ENCODE measurements at places on chromosomes 16 and 17.
A peak's percentile ranks its signal among the peaks of the same experiment; 100 is the strongest.

GRCh38 chr17:55926276-55926990 is 175.6 kb downstream of the PCTP start:
- DNase-seq: no peak

GRCh38 chr16:11254913-11255736 is 879 bp downstream of the SOCS1 start:
- DNase-seq: peak; percentile 55

DNA sequence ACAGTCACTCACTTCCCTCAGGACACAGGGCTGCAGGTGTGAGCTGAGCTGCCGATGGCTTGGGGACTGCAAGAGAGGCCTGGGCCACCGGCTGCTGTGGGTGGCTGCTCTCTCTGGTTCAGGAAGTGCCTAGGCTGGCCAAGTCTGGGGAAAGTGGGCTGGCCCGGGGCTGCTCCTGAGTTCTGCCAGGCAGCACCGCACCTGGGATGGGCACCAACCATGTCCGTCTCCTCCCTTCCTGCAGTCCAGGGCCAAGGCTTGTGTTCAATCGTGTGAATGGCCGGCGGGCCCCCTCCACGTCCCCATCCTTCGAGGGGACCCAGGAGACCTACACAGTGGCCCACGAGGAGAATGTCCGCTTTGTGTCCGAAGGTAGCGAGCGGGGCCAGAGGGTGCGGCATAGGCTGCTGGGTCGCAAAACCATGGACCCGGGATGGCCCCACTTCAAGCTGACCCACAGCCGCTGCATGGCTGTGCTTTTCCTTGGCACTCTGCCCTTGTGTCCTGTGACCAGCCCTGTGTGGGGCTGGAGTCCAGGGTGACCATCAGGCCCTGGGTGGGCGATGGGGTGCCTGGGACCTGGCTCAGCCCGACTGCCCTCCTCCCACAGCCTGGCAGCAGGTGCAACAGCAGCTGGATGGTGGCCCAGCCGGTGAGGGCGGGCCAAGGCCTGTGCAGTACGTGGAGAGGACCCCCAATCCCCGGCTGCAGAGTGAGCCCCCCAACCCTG is 1.8 kb upstream of the WDR90 start:
- no peak for DNase-seq

- DNase-seq: no peak
Observed at GRCh38 chr16:85544016-85544415, 69.1 kb upstream of the GSE1 start.

DNA sequence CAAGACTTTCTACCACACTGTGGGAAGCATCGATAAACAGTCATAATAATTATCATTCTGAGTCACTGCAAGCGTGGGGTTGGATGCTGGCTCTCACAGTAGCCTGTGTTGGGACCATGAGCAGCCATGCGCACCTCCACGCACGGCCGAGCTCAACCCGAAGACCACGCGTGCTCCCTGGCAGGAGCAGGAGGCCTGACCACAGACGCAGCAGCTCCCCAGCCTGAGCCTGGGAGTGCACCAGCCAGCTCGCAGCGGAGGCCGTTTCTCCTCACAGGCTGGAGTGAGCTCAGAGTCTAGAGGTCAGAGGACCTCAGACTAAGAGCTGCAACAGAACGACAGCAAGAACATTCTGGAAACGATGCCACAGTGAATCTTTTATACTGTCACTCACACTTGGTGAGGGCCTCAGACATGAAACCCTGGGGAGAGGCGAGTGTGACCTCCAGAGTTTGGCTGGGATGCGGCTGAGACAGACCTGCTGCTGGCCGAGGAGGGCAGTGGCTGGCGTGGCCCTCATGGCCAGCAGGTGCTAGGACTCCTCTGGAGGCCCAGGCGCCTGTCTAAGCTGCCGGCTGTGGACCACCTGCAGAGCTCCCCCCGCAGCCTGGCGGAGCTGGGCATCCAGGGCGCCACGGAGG is 6.0 kb downstream of the NDUFAF8 start:
- DNase-seq: no peak

DNA sequence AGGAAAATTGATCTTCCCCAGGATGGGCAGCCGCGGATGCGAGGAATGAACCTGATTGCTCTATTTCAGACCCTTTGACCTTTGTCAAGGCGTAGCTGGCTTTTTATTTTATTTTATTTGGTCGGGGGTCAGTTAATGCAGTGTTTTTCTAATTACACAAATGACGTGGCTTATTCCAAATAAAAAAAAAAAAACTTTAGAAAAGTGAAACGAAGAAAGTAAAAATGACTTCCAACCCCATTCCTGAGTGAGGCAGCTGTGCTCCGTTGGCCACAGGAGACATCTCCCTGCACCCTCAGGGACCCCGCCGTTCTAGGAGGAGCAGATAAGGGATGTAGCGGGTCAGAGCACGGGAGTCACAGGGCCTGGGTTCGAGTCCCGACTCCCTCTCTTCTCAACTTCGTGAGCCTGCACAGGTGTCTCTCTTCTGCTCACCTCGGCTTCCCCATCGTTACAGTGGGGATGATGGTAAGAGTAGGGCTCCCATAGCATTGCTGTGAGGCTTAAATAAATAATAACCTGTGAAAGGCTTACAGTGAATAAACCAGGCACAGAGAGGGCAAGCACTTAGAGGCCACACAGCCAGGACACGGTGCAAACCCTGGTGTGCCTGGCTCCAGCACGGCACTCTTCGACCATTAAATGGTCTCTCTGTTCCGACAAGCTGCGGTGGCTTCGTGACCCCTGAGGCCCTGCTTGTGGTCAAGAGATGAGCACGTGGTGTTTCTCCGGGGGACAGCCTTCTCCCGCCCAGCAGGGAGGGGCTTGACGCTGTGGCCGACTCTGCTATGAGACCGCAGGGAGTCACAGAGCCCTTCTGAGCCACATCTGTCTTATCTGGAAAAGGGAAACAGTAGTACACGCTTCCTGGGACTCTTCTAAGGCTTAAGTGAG is 10.2 kb downstream of the FOXF1 start:
- DNase-seq: no peak

GRCh38 chr16:66152181-66152580 is 214.3 kb upstream of the CDH5 start:
- DNase-seq: peak; percentile 45

All from fibroblast of skin of right quadriceps (primary cell).